GM23248 (cell line): ENCODE measurements at places on chromosomes 16 and 17. TPM values are rescaled to one million over a fixed set of nuclear protein-coding genes. Genes with fewer than 3 reads are reported as not detected.
A peak's percentile ranks its signal among the peaks of the same experiment; 100 is the strongest.

CHST5 gene
- 0.25 TPM in 1 of 2 replicates, not detected in the other for total RNA-seq

CCDC144A gene
- total RNA-seq, result 0.51 and 3.5 TPM in 2 replicates

PRR11 gene
- total RNA-seq, result 5.9 and 6.4 TPM in 2 replicates

DNA sequence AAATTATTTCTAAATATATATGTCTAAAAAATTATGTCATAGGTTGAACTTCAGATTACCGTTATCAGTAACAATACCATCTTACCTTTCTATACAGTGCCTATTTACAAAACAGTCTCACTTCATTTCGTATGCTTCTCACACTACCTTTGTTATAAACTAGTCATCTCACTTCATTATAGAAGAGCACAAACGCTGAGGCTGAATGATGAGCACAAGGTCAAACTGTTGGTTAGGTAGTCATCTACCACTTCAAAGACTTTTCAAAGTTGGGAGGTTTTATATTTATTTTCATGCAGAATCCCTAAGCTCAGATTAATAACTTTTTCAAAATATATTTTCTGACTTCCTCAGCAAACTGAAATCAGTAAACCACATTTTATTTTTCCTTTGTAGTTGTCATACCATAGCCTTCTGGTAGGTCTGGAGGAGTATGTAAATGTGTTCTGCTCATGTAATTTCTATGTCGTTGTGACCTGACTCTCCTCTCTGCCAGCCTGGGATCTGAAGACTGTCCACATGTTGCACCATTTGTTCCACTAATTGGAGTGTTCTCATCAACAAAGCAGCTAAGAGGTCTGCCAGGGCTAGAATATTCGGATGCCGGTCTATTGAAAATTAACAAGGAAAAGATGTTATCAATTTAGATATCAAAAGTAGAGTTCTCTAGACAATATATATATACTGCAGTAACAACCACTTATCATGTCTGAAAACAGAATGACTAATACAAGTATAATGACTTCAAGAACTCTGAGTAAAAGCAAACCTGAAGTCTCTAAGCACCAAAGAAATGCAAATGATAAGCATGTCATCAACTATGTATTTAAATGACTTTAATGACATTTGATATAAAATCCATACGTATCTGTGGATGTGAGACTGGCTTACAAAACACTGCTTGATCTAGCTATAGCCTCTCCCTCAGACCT, 73.9 kb downstream of the CEP95 start:
- DNase-seq, result peak; percentile 31

GRCh38 chr17:30103921-30104320, 12.7 kb upstream of the NSRP1 start:
- DNase-seq, result no peak

- DNase-seq, result no peak
These were observed 632.9 kb upstream of the C16orf82 start for GRCh38 chr16:26433807-26434206.

DNA sequence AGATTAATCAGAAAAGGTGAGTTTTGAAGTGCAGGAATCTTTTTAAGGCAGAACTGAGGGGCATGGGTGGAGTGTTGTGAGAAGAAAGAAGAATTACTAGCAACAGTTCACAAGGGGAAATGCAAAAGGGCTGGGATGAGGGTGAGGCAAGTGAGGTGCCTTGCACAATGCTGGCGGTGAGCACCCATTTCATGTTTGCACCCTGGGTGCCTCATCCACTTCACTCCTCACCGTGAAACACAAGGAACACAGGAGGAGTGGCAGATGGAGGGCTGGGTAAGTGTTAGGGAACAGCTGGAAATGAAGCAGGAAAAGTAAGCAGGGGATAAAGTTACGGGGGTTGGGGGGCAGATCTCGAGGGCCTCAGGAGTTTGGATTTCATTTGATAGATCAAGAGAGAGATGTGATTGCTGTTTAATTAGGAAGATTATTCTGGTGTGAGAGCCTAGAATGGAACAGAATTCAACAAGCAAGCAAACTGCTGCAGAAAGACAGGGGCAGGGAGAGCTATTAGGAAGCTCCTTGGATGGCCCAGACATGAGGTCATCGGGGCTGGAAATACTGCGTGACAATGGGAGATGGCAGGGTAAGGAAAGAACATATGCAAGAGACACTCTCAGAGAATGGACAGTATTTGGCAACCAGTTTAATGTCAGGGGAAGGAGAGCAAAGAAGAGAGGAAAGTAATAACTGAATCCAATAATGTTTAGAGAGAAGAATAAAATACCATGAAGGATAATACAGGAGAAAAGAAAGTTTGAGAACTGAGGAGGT, 8.3 kb upstream of the HEATR6 start:
- DNase-seq, result peak; percentile 88

GRCh38 chr17:41186872-41187271, 2.2 kb upstream of the KRTAP4-1 start:
- DNase-seq, result no peak

DNA sequence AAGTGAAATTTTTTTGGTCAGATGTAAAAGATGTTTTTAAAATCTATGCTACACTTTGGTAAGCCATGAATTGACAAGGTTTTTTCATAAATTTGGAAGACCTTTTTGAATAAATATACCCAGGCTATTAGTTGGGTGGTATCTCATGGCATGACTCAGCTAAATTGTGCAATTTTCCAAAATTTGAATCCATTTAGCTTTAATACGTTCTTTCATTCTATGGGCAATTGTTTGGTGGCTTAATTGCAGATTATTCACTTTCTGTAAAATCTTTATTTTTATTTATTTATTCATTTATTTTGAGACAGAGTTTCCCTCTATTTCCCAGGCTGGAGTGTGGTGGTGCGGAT, 82.8 kb upstream of the TNRC6A start:
- DNase-seq, result no peak

GRCh38 chr16:67431775-67432505, 1.0 kb downstream of the HSD11B2 start:
- DNase-seq, result no peak

GRCh38 chr16:29815032-29815721, 775 bp upstream of the PAGR1 start:
- peak; percentile 42 for DNase-seq

DNA sequence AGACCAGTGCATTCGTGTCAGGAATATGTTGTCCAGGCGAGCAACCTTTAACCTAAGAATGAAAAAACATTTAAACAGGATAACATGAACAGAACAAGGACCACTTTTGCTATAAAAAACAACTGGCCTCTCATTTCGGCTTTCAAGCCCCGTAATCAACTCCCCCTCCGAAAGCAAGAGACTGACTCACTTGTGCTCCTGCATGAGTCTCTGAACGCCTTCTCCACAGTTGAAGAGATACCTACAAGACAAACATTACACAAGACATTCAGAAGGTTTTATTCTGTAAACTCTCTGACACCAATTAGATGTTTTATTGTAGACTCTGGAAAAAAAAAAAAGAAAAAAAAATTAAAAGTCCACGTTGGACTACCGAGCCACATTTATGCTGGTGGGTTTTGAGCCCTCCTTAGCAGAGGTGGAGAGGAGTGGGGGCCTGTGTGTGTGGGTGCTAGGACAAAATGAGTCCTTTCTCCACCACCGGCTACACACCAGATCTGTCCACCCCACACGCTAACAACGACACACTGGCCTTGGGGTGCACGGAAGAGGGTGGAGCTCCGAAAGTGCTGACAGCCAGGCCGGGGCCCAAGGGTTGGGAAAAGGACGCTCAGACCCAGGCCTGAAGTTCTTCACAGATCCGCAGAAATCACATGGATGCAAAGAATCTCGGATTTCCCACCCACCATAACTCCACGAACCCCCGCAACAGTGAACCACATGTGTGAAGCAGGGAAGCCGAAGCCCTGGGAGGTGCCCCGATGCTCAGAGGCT, 759 bp downstream of the ELAC2 start:
- peak; percentile 65 for DNase-seq

GRCh38 chr17:16925461-16926060, 46.4 kb downstream of the TNFRSF13B start:
- no peak for DNase-seq

GRCh38 chr17:54662978-54663876, 237.4 kb upstream of the TOM1L1 start:
- no peak for DNase-seq

DNA sequence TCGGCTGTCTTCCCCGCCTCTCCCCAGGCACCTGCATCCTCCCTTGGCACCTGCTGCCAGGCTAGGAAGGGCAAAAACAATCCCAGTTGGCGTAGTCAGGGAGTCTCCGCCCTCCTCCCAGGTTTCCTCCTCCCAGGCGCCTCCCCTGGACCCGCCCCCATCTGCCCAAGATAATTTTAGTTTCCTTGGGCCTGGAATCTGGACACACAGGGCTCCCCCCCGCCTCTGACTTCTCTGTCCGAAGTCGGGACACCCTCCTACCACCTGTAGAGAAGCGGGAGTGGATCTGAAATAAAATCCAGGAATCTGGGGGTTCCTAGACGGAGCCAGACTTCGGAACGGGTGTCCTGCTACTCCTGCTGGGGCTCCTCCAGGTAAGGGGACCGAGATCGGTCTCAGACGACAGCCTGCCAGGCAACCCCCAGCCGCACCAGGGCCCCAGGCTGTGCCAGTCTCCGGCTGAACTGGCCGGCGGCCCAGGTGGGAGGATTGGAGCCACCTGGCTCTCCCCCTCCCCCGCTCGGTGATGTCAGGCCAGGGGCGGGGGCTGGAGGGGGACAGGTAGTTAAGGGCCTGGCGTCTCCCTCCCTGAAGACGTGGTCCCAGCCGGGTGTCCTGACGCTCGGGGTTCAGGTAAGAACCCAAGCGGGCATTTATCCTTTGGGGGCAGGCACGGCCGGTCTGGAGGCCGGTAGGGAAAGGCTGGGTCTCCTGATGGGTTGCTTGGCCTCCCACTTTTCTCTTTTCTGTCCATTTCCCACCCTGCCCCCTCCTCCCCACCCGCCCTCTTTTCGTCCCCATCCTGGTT, at the start of gene GRB7:
Gene GRB7 (plus strand): TSS at position 179 of the 808 bp plus-strand sequence. CDS start 4,364 bp downstream, outside the sequence.
- DNase-seq, result no peak

DNA sequence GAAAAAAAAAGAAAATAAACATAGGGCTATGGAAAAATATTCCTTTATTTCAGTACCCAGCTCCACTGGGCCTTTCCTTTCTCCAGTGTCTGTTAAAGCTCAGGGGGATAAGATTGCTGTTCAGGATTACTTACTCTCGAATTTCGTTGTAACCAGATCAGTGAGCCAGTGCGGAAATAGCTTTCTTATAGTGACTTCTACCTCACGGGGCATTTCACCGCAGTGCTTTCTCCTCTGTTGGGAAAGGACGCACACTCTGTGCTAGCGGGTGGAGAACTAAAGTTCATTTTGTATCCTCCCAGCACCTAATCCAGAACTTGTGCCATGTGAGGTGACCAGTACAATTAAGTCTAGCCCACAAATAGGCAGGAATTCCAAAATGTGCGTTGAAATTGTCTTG, 38.3 kb downstream of the RPA1 start:
- no peak for DNase-seq

DNA sequence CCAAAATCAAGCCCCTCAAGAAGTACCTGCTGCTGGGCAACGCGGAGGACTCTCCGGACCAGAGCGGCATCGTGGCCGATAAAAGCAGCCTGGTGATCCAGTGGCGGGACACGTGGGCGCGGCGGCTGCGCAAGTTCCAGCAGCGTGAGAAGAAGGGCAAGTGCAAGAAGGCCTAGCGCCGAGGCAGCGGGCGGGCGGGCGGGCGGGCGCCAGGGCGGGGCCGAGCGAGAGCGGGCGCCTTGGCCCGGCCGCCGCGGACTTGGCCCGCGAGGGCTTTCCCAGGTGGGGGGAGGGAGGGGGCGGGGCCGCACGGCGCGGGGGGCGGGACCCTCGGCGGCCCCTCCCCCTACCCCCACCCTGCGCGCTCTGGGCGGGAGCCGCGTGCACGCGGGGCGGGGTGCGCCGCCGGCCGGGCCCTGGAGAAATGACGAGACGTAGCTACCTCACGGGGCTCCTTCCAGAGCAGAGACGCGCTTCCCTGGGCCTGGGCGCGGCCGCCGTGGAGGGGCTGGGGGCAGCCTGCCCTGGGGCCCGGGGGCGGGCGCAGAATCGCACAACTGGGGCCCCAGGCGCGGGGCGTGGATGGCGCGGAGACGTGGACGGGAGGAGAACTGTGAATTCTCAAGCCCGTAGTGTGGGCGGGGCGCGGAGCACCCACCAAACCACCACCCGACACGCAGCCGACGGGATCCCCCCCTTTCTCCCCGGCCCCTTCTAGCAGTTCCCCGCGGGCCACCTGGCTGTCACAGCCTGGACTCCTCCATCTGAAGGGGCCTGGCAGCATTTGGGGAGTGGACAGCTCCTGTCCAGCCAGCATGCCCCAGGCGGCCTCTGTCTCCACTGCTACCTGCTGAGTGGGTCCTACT, 218.7 kb downstream of the NTN1 start:
- peak; percentile 91 for DNase-seq

DNA sequence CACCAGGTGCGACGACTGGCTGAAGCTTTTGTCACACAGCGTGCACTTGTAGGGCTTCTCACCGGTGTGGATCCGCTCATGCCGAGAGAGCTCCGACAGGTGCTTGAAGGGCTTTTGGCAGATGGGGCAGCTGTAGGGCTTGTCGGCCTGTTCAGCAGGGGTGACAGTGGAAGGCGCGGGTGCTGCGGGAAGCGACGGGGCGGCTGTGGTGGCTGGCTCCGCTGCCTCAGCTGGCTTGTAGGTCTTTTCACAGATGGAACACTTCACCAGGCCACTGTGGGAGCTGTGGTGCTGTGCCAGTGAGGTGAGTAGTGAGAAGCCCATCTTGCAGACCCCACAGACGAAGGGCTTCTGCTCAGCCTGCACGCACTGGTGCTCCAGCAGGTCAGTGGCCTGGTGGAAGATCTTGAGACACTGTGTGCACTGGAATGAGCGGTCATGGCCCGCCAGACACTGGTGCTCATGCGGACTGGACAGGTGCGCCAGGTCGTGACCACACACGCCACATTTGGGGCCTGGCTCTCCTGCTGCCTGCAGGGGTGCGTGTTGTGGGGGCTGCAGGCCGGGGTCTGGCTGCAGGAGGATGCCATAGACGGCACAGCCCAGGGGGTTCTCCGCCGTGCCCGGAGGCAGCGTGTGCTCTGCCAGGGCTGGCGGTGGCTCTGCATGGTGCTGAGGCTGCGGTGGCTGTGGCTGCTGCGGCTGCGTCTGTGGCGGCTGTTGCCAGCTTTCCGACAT, 2.8 kb downstream of the ZNF319 start:
- DNase-seq, result no peak

DNA sequence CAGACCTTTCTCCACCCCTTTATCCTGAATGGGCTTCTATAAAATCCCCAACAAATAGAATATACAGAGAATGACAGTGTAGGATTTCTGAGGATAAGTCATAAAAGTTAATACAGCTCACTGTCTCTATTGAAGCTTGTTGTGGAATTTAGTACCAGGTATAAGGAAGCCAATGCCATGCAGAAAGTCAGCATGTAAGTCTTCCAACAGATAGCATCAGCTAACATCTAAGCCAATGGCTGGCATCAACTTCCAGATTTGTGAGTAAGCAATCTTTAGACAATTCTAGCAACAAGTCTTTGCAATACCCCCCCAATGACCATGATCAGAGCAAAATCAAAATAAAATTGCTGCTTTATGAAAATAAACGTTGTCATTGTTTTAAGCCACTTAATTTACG, 22.5 kb upstream of the LRRC37A3 start:
- DNase-seq, result no peak

DNA sequence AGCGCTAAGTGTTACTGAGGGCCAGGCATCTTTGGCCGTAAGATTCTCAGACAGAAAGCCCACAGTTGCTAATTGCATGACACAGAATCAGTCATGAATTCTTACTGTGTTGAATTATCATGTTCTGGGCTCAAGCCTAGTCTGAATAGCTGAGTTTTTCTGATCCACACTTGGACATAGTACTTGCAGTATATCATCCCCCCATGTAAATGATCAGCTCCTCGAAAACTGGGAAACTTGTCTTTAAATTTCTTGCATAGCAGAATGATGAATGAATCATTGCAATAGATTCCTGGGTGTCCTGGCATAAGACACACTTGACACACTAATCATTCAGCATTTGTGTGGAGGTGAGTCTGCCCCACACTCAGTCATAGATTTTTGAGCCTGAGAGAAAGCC, 2.2 kb downstream of the MLYCD start:
- peak; percentile 63 for DNase-seq

GRCh38 chr16:85844786-85845185, 45.3 kb downstream of the COX4I1 start:
- DNase-seq, result no peak
